ENCODE measurements at places on chromosomes 7 and 10.

- DNase-seq, result no peak
These were observed 20.7 kb upstream of the CFTR start for GRCh38 chr7:117458977-117459583.

- no peak for DNase-seq
These were observed 4.3 kb upstream of the GLCCI1 start for GRCh38 chr7:7964250-7964649.

DNA sequence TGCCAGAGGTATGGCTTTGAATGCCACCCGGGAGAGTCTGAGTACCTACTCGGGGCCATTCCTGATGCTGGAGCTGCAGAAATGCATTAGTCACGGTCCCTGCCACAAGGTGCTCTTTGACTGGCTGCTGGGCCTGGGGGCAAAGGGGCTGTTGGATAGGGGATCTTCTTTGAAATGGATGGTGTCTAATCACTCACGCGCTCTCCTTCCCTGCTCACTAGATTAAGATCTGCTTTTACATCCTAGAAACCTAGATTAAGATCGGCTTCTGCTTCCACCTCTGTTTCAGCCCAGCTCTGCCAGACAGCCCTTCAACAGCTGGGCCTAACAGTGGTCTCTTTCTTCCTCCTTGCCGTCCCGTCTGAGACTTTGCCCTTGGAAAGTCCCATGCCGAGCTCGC lies 57.2 kb downstream of the PAX2 start:
- DNase-seq, result no peak

DNA sequence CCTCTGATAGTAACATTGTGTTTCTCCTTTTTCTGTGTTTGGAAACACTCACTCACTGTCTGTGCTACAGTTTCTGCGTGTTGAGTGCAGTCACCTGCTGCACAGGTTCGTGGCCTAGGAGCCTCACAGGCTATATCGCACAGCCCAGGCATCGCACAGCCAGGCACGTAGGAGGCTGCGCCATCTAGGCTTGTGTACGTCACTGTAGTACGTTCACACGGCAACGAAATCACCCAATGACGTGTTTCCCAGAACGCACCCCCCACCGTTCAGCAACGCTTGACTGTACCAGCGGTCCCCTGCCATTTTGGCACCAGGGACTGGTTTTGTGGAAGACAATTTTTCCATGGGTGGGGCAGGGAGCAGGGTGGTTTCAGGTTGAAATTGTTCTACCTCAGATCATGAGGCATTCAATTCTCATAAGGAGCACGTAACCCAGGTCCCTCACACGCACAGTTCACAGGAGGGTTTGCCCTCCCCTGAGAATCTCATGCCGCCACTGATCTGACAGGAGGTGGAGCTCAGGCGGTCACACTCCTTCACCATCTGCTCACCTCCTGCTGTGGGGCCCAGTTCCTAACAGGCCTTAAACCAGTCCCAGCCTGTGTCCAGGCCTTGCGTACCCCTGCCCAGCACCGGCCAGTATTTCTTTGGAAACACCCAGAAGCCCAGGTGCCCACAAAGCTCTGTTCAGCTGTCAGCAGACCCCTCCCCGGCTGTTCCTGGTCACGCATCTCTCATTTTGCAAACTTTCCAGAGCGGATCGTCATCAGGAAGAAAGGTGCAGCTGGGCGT lies 23.2 kb upstream of the PRKAR1B start:
- no peak for DNase-seq

GRCh38 chr10:88164471-88164870 lies 301.0 kb downstream of the PTEN start:
- no peak for DNase-seq

- DNase-seq, result no peak
These were observed 162.7 kb downstream of the AVL9 start for GRCh38 chr7:32658034-32658433.

GRCh38 chr7:102281785-102282184 lies 4.9 kb upstream of the SH2B2 start:
- DNase-seq, result no peak

DNA sequence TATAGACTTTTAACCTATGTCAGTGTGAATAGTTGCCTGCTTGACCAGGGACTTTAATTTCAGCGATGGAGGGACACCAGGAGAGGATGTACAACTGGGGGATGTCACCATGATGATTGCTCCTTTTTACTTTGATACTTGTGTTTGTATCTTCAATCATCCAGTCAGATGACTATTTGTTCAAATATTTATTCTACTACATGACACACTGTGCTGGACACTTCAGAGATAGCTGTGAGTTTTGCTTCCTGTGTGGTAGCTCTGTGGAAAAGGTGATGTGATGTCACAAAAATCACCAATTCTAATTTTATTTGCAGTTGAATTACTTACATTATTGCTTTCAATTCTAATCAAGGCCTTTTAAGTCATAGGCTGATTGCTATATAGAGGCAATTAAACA lies 62.7 kb upstream of the CREB5 start:
- DNase-seq, result no peak

GRCh38 chr7:79979437-79979836 lies 155.2 kb upstream of the GNAI1 start:
- DNase-seq, result no peak

- DNase-seq, result no peak
These were observed 35.3 kb downstream of the SMURF1 start for GRCh38 chr7:99108613-99109012.

GRCh38 chr10:126597211-126597610 lies 73.3 kb downstream of the C10orf90 start:
- no peak for DNase-seq

- no peak for DNase-seq
These were observed 109.4 kb downstream of the SLC25A13 start for GRCh38 chr7:96212474-96212873.

DNA sequence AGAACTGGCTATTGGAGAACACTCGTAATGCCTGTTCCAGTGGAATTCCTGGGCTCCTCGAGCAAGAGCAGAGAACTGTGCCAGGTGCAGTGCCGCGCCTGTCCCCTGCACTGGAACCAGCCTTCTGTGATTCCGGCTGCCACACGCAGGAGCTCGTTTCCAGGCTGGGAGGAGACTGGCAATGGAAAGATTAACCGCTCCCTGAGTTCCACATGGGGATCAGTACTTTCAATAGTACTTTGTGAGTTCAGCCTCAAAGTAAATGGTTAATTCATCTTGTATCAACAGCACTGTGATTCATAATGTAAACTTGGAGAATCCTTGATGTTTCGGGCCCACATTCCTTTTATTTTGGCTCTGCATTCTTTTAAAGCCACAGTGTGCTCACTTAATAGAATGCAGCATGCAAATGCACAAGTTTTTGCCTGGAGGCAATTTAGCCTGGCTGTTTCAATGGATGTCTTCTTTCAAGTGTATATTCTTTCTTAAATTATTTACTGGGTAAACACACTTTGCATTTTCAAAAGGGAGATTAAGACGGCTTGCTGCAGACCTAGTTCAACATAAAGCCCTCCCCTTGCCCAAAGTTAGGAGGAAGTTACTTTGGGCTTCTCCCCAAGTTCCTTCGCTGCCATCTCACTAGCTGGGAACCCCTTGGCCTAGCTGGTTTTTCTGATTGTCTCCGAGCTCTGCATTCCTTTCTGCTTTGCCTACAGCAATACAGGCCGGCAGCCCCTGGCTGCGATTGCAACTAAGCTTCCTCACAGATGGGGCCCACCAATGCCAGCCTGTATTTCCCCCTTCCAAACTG lies 138.1 kb upstream of the TCF7L2 start:
- DNase-seq, result no peak

- DNase-seq, result no peak
These were observed 46.9 kb upstream of the MKRN1 start for GRCh38 chr7:140526214-140526613.

GRCh38 chr10:101031128-101031795 lies at the start of the genes PDZD7 and SFXN3:
Gene PDZD7 (minus strand): TSS chr10:101031129. CDS start chr10:101030219, 910 bp downstream.
Gene SFXN3 (plus strand): TSS chr10:101031234. CDS start chr10:101034695, 3,461 bp downstream.
- peak; percentile 89 for DNase-seq

DNA sequence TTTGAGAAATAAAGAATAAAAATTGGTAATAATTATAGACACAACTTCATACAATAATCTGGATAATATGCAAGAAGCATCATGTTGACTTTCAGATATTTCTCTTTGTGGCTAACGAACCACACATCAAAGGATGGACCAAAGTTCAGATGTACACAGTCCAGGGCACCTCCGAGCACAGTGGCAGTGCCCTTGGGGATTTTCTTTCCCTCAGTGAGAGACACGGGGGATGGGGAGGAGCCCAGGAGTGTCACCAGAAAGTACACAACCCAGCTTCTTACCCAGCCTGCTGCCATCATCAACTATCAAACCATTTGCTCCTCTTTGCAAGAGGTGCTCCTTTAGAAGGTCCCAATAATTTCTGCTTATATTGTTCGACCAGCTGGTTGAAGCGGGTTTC lies 33.2 kb downstream of the RBM28 start:
- no peak for DNase-seq

GRCh38 chr10:69559525-69559924 lies 13.7 kb downstream of the NEUROG3 start:
- no peak for DNase-seq

Data from stimulated activated CD8-positive, alpha-beta memory T cell treated with anti-CD3 and anti-CD28 coated beads, Interleukin-4, amount 100 ng/mL, for 1 hour (primary cell).